ENCODE measurements at places on chromosomes 2 and 18.

DNA sequence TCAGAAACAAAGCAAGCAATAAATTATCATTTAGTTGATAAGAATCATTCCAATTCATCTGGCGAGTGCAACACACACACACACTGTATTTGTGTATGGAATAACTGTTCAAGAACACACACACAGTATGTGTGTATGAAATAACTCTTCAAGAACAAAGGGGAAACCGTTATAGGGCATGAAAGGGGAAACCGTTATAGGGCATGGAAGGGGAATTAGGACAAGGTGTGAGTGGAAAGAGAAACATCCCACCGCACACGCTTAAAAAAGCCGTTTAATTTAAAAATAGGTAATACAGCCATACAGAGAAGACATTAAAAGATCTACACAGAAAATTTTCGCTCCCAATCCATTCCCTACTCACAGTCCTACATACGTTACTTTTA is 607 bp upstream of the TSN start:
- DNase-seq = no peak

- DNase-seq = no peak
Measured at GRCh38 chr2:216789081-216789480, 70.8 kb downstream of the TNP1 start.

- no peak for DNase-seq
Measured at GRCh38 chr2:55871637-55872036, 51.9 kb downstream of the EFEMP1 start.

- DNase-seq = no peak
Measured at GRCh38 chr2:231688719-231689118, 19.6 kb upstream of the PTMA start.

GRCh38 chr2:214126135-214126534 is 284.7 kb upstream of the VWC2L start:
- DNase-seq = no peak

DNA sequence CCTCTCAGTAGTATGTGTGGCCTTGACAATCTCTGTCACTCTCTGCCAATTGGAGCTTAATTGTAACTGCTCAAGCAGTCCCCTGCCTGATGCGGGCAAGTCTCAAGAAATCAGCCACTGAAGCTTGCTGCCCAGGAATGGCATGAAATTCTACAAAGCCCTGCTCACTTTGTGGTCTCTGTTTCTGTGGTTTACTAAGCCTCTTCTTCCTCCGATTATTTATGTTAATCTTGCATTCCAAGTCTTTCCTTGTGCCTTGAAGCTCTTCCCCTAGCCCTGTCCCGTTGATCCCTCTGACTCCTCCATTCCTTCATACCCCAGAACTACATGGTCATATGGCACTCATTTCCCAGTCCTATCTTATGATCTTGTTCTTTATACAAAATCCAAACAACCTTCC is 489.3 kb upstream of the CHST9 start:
- DNase-seq = no peak

DNA sequence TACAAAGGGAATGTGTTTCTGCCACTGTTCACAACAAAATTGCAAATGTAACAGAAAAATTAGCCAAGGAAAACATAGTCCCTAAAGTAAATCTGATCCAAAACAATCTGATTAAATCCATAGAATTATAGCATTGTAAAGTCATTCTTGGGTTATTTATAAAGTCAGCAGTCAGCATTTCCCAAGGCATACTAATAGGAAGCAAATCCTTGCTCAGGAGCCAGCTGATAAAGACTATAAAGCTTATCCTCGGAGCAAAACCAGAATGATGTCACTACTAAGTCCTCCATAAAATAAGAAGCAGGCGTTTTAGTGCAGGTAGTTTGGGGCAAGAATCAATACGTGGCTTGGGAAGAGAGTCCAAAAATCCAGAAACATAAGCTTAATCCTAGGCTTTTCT is 67.3 kb upstream of the CSRNP3 start:
- no peak for DNase-seq

DNA sequence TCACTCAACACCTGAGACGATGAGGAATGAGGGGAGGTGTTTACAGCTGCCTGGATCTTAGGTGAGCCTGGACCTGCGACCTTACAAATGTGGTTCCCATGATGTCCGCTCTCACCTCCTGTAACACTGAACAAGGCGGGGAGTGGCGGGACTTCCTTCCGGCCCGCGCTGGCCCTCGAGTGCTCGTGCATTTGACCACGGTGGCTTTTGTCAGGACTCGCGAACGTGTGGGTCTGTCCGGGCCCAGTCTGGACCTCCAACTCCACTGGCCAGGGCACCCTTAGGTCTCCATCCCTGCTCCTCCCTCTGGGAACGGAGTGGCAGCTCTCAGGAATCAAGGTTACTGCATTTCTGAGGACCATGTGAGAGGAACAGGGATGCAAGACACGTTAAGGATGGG is 263.0 kb upstream of the SALL3 start:
- no peak for DNase-seq

DNA sequence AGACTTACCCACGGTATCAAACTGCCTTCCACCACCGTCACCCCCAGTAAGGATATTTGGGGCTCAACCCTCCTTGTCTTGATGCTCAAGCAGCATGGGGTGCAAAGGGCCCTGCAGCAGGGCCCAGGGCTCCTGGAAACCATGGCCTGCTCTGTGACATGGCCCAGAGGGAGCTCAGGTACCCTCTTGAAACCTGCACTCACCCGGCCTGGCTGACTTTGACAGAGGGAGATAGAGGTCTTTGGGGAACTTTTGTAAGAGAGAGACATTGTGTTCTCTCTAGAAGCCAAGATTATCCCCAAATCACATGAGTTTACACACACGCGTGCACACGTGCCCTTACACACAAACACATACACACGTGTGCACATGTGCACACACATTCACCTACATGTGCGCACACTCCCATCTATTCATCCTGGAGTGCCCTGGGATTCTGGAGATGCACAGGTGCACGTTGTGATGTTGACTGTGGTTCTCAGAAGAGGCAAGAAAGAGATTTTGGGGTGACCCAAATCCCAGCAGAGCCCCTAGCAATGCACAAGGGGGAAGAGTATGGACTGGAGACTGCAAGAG is 19.6 kb upstream of the KCNK3 start:
- no peak for DNase-seq

GRCh38 chr2:169661265-169661664 is 32.9 kb downstream of the CFAP210 start:
- DNase-seq = no peak

DNA sequence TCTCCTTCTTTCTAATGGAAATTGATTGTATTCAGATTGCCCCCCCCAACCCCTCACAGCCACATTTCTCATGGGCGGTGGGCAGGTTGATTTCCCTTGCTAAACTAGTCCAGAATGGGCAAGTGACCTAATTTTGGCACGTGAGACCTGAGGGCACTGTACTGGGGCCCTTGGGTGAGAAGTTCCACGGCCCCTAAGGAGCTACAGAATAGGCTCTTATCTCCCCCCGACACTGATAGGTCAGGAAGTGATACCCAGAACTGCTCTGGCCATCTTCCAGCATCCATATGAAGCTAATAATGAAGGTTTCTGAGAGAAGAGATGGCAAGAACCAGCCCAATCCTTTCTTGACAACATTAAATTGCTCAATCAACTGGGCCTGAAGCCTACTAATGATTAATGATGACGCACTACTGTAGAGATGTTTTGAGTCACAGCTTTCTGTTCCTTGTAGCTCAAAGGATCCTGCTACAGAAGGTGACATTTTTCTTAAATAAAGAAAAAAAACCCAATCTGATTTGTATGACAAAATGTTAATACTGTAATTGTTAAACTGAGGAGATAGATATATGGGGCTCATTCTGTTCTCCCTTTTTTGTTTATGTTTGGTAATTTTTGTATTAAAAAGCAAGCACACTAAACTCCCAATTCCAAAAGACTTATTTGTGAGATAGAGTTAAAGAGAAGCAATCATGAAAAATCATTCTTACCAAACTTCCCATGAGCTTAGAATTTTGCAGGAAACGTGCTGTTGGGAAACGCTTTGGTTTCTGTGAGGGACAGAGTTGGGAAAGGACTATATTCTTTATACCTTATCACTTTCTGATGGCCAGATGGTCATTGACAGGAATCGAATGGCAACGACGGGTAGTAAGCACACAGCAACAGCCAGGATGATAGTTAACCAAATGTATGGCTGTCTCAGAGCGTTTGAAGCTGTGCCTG is 28.2 kb upstream of the NARS1 start:
- DNase-seq = no peak

GRCh38 chr2:42359965-42360483 is 993 bp downstream of the COX7A2L start:
- peak; percentile 12 for DNase-seq

DNA sequence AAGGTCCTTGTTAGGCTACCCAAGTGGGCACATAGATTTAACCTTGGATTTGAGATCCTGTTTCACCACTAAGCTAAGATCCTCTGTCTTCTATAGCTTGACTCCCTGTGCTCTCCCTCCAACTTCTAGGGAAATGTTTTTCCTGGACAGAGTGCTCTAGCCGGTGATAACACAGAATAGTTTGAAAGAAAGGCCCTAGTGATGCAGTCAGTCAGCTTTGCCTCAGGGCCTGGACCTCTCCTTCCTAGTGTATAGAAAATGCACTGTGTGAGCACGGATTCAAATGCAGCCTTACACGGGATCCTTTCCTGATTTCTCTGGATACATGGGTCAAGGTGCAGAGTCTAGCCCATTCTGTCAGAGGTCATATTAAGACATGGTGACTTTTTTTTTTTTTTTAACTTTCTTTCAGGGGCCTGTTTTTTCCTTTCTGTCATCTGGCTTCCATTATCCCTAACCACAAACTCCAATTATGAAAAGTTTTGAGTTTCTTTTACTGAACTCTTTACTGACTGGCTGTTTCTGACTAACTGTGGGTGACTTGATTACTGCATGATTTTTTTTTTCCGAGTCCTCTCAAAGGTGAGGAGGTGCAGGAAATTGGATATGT is 122.6 kb downstream of the LRP1B start:
- DNase-seq = no peak

GRCh38 chr2:190859347-190860297 is 21.0 kb upstream of the GLS start:
- no peak for DNase-seq

DNA sequence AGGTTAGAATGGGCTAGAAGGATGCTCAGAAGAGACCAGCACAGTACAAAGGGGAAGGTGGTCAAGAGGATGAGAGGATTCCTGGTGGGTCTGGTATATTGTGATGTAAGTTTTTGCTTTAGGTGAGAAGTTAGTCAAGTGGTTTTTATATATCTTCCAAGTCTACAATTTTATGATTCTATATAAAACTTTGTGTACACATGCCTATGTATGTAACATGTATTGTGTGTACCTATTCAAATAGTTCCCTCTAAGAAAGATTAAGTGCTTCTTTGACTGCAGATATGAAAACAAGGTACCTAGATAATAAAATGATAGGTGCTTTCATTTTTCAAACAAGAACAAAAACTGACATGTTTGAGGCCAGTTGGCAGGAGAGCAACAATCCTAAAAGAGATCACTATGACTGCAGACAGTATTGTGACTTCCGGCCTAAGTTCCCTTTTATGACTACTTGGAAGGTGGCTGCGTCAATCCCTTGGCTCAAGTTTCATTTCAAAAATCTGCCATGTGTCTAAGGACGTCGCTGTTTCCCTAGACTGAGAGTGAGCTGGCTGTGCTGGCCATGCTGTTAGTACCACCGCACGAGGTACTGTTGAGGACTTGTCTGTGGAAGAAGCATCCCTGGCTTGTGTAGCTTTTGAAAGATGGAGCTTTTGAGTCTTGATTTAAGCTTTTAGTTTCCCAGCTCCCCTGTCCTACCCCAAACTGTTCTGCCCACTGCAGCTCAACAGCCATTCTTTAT is 123.1 kb downstream of the PRPF40A start:
- DNase-seq = no peak

- DNase-seq = no peak
Measured at GRCh38 chr2:28400419-28400818, 7.8 kb downstream of the FOSL2 start.

GRCh38 chr2:108583903-108584520 is 49.7 kb downstream of the LIMS1 start:
- DNase-seq = peak; percentile 26

DNA sequence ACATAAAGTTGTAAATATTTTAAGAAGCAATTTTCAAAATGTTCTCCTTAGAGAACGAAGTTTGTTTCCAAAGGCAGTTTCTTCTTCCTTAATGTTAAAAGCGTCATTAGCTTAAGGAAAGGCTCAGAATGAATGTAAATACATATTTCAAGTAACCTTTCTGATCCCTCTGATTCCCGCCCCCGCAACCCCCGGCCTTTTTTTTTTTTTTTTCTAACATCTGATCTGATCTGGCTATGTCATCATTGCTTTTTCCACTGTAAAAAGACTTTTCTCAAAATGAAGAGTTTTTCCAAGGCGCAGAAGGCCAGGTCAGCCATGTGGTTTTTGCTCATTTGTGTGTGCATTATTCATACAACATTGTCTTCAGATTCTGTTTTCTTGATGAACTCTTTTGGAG is 57.1 kb upstream of the MEIS1 start:
- DNase-seq = no peak

DNA sequence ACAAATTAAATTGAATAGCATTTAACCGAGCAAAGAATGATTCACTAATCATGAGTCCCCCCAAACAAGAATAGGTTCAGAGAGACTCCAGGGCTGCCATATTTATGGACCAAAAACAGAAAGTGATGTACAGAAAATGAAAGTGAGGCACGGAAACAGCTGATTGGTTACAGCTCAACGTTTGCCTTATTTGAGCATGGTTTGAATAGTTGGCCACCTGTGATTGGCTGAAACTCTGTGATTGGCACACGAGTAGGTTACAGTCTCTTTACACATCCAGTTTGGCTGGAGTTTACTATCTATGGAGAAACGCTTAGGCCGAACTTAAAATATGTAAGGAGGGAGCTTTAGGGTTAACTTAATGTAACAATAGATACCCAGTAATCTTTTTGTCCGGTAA is 27.0 kb upstream of the DPYSL5 start:
- no peak for DNase-seq

DNA sequence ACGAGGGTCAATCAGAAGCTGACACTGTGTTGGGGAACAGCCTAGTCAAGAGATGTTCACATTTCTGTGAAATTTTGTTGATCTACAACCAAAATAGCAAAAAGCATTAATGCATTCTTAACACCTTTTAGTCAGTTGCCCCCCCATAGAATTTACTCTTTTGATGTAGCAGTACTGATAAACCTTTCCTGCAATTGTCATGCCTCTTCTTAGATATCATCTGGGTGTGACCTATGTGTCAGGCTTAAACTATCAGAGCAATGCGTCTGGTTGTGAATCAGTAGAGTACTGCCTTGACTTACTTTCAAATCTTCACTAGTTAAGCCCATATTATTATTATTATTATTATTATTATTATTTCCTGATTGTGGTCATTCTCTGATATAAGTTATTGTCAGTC is 61.9 kb downstream of the GREB1L start:
- no peak for DNase-seq

- no peak for DNase-seq
Measured at GRCh38 chr2:186532891-186533290, 46.8 kb downstream of the ZC3H15 start.

All from activated T-cell treated with anti-CD3 and anti-CD28 coated beads for 48 hours (primary cell).